Esophagus squamous epithelium (tissue), 5 donors: ENCODE measurements at places on chromosomes 2 and 18.

DNA sequence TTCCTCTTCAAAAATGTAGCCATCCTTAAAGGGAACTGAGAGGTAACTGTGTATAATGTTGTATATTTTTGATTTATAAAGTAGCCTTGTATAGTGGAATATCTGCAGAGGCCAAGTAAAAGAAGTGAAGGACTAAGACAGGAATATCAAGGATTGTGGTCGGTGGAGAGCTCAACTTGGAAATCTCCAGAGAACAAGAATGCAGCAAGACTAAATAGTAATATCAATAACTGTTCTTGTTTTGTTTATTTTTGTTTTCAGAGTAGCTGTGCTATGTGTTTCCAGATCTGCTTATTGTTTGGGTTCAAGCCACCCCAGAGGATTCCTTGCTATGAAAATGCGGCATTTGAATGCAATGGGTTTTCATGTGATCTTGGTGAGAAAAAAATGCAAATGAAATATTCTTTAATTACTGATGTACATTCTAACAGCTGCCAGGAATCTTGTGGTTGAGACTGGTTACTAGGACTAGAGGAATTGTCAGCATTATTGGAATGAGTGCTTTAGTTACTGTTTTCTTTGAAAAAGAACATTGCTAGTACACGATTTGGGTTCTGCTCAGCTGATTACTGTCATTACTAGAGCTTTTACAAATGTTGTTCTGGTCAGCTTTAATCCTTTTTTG lies 25.0 kb downstream of the FASTKD2 start:
- no peak for DNase-seq

DNA sequence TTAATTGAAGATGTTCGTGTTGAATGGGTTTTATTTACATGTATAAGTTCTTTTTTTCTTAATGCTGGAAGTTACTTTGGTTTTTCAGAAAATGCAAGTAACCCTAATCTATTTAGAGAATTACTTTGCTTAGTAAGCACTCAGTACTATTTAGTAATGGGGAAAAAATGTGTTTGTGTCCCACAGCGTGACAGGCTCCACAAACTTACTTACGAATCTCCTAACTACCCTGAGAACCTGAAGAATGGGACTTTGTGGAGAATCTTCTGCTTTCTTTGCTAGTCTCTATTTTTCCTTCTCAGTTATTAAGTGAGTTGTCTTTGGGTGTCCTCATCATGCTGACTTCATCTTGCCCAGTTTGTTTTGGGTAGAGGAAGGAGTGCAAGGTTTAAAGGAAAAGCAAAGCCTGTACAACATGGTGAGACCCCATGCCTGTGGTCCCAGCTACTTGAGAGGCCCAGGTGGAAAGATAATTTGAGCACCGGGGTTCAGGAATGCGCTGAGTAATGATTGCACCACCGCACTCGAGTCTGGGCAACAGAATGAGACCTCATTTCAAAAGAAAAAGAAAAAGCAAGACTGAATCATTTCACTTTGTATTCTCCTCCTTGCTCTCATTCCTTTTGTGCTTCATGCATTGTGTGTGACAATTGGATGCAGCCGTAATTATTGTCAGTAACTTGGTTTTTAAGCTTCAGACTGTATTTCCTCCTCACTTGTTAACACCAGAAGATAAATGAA lies 10.2 kb downstream of the NEDD4L start:
- no peak for DNase-seq

DNA sequence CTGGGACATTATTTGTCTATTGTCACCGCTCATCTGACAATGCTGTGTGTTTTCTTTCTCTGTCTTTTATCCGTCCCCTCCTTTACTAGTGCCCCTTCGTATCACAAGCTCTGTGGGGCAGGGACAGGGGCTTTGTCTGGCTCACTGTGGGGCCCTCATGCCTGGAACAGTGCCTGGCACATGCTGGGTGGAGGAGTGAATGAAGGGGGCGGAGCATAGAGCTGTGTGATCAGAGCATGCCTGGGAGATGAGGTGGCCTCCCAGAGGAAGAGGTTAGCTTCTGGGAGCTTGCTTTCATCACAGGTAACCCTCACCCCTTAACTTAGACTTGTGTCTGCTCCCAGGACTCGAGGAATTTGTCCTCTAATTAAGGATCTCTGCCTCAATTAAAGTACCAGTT lies 16.4 kb downstream of the MTCL1 start:
- no peak for DNase-seq

DNA sequence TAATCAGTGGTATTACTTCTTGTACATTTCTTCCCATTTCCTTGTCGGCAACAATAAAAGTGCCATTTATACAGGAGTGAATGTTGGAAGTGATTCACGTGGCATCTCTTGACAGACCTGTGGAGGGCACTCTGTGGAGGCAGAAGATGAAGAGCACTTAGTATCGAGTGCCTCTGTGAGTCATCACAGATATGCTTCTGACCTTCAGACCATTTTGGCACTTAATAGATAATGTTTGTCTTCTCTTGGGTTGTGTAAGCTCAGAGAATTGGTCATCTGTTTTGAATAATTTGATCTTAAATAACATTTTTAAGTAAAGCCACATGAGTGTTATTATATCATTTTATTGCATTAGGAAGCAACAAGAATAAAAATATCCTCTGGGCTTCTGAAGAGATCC lies 305.5 kb downstream of the PTPRM start:
- DNase-seq: no peak

DNA sequence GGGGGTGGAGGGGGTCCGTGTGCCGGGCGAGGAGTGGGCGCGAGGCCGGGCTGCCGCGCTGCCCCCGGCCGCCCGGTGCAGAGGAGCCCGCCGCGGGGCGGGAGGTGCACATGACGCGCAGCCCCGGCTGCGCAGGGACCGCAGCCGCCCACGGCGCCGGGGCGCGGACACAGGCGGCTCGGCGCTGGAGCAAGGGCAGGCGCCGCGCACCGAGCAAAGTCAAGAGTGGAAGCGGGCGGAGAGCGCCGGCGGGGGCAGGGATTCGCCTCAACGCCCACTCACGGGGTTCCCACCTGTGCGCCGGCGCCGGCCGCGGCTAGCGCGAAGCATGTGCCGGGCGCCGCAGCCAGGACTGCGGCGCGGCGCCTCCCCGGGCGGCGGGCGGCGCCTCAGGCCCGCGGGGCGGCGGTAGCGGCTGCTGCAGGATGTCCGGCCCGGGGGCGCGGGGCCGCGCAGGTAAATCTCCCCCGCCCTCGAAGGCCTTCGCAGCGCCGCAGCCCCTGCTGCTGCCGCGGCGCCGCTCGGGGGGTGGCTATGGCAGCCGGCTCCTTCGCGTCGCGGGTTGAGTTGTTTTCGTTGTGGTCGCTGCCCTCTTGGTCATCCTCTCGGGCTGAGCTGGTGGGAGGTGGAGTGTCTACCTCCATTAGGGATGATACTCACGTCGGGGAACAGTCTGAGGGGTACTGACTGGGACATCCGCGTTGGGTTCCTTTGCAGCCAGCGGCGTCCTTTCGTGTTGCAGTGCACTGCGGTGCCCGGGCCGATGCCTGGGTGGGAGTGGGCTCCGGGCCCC lies 216.3 kb upstream of the DTNA start:
- DNase-seq: no peak

GRCh38 chr2:59237311-59237710 lies 996.2 kb upstream of the FANCL start:
- DNase-seq: no peak

DNA sequence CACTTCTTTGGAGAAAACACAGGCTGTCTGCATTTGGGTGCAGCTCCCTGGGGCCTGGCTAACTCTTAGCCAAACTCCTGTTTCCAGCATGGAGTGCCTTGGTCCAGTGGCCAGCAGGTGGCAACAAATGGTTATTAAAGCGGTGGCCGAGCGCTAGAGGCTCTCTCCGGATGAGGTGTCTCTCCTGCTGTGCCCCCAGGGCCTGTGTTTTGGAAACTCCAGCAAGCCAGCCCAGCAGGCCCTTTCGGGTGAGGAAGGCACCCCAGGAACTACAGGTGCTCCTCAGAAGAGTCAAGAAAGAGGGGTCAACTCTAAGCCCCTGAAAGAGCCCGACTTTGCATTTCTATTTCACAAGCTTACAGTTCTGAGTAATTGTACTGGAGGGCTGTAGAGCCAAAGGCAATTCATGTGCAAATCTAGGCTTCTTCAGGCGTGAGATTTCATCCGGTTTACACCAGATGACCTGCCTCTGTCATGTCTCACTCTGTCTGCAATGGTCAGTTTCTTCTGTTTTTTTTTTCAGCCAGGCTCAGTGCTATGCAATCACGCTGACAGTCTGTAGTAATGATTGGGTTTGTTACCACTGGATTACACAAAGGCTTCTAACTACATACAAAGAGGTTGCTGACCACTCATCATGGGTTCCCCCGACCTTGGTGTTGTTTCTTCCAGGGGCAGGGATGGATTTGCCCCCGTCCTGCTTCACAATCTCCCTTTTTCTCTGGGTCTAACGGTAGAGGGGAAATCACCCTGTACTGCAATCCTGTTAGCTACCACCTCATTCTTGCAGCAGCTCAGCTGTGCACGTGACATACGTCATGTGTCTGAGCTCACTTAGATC lies 7.6 kb upstream of the CHRNA1 start:
- no peak for DNase-seq
